ENCODE measurements at places on chromosomes 13 and 19. TPM values are rescaled to one million over a fixed set of nuclear protein-coding genes. Genes with fewer than 3 reads are reported as not detected.

DNA sequence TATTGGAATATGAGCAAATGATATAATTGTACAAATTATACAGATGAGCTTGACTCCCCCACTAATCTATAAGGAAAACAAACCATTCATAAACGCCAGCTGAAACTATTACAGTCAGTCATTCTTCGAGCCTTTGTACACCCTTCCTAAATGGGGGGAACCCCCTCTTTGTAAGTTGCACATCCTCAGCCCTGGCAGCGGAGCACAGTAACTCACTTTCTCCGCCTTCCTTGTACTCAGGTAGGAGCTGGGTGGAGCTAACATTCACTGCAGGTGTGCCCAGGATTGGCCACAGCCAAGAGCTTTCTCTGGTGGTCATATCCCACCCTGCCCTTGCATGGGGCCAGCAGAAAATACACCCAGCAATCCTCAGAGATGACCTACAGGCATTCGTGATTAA, 28.6 kb downstream of the PIN1 start:
- no peak for DNase-seq

The PRSS57 gene
- not detected for total RNA-seq

GRCh38 chr13:100403675-100404074, 184.9 kb downstream of the GGACT start:
- no peak for DNase-seq

GRCh38 chr19:18518639-18519038, 3.2 kb downstream of the ELL start:
- DNase-seq = no peak

The C19orf85 gene
- not detected for total RNA-seq

GRCh38 chr19:9885077-9885552, 50.0 kb downstream of the PIN1 start:
- DNase-seq = no peak

The CASP14 gene
- total RNA-seq = 0.34 TPM

DNA sequence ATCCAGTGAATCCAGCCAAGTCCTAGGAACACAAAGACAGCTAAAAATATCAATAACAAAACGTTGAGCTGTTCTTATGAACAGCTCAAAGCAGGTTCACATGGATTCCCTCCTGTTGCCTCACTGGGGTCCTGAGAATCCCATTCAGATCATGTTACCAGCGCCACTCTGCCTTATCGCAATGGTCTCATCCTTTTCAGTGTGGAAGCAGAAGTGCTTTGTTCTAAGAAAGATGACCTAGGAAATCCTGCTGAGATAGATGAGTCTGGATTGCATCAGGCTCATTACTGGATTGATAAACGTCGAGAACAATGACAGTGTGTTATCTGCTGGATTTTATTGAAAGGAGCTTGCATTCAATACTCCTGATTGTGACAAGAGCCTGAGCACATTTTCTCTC, 87.0 kb downstream of the SLAIN1 start:
- DNase-seq = no peak

Measured in ureter (tissue), 1 donor.